ENCODE measurements at places on chromosomes 12 and 14.

DNA sequence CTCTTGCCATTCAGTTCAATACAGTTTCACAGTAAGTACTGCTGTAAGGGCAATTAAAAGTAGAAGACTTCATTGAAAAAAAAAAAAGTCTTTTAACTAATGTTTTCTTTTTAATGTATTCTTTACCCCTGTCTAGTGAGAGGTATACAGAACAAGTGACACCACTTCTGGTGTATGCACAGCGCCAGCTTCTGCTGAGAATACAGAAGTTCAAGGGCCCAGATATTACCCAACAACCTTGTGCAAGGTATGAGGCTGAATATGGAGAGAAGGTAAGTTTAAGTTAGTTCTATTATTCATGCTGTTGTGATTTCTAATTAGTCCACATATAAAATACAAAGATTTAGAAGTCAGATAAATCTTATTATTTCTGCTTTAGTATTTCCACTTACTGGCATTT is 168.7 kb downstream of the CFAP54 start:
- no peak for DNase-seq

- DNase-seq, result no peak
Measured at GRCh38 chr14:99803106-99803775, 10.0 kb downstream of the EML1 start.

GRCh38 chr12:86959766-86960458 is 703.7 kb upstream of the MGAT4C start:
- DNase-seq, result no peak

GRCh38 chr12:23083267-23083666 is 458.3 kb downstream of the ETNK1 start:
- no peak for DNase-seq

GRCh38 chr12:32494656-32495055 is 95.3 kb downstream of the FGD4 start:
- no peak for DNase-seq

DNA sequence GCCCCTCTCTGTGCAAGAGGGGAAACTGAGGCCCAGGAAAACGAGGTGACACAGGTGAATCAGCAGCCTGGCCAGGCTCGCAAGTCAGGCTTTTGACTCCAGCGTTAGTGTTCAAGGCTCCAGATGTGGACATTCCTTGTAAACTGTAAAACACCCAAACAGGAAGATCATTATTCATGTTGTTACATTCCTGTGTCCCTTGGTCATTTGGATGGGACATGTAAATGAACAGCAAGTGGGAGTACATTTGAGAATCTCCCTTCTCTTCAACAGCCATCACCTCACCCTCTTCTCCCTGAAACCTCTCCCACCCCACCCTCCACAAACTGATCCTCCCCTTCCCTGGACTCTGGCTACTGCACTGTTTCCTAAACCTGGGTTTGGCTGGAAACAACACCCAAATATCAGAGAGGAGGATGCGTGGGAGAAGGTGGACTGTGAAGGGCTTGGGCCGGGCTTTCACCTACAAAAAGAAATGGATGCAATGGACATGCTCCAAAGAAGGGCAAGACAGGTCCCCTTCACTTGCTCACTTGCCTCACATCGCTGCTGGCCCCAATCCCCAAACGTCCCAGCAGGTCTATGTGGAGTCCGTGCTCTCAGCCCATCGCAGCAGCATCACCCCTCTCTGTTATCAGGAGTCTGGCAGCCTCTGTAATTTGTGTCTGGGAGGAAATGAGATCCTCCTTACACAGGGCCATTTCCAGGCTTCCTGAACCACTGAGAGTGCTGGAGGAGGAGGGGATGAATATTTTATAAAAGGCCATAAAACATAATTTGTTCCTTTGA is 76.7 kb downstream of the GALNT8 start:
- no peak for DNase-seq

GRCh38 chr14:65187421-65188049 is 85.2 kb upstream of the MAX start:
- no peak for DNase-seq

- peak; percentile 63 for DNase-seq
Measured at GRCh38 chr14:75333606-75334548, 55.2 kb downstream of the FOS start.

GRCh38 chr12:92442782-92443181 is 260.0 kb upstream of the PLEKHG7 start:
- no peak for DNase-seq

DNA sequence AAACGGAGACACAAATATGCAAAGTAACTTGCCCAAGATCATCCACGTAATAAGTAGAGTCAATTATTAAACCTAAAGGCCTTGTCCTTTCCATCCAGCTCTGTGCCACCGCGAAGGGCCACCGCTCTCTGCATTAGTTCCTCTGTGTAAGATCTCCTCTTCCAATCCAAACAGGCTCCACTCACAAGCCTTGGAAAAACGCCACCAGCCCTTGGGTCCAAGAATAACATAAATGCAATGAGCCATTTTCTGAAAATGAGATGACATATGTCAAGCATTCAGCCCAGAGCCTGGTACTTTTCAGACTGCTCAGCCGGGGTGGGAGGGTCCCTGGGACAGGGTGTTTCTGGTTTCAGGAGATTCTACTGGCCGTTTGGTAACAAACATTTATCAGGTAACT is 30.0 kb downstream of the DGLUCY start:
- DNase-seq, result no peak

GRCh38 chr14:56648508-56649301 is 69.1 kb downstream of the TMEM260 start:
- DNase-seq, result no peak

Data from CD4-positive, alpha-beta T cell treated with Interleukin-1 beta for 1 hour (primary cell).